NCI-H1417 treated with DMSO at 0.1 percent for 48 hours (cell line): ENCODE measurements at places on chromosomes 6 and 20.

DNA sequence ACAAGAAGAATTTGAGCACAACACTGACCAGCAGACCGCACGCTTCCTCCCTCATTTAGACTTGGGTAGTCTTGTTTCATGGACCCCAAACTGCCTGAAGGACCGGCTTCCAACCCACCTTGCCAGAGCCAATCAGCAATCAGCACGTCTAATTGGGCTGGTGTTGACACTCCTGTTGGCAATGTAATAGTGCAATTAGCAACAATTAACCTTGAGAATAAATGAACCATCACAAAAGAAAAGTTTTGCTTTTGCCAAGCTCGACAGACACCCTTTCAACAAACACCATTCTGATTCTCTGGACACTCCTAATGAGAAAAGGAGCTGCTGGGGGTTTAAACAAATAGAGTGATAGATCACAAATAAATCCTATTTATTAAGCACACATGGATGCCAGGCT, 61.0 kb downstream of the EDN3 start:
- DNase-seq = peak; percentile 11

- no peak for DNase-seq
Observed at GRCh38 chr6:159052720-159053119, 7.9 kb upstream of the TAGAP start.

GRCh38 chr6:84770521-84770920, 6.1 kb upstream of the TBX18 start:
- DNase-seq = no peak

DNA sequence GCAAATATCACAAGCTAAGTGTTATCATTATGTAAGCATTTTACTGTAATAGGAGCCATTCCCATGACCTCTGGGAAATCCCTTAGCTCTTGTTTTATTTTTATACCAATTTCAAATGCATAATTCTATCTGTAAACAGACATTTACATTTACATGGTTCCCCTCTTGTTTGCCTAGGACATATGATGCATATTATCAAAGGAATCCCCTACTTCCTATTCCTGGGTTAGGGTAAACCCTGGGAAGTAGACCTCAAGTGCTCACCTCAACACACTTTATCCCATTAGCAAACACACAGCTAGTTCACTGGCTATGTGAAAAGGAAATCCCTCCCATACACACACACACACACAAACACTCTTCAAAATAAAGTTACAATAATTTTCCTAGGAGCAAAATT, 27.1 kb downstream of the PDE10A start:
- no peak for DNase-seq

DNA sequence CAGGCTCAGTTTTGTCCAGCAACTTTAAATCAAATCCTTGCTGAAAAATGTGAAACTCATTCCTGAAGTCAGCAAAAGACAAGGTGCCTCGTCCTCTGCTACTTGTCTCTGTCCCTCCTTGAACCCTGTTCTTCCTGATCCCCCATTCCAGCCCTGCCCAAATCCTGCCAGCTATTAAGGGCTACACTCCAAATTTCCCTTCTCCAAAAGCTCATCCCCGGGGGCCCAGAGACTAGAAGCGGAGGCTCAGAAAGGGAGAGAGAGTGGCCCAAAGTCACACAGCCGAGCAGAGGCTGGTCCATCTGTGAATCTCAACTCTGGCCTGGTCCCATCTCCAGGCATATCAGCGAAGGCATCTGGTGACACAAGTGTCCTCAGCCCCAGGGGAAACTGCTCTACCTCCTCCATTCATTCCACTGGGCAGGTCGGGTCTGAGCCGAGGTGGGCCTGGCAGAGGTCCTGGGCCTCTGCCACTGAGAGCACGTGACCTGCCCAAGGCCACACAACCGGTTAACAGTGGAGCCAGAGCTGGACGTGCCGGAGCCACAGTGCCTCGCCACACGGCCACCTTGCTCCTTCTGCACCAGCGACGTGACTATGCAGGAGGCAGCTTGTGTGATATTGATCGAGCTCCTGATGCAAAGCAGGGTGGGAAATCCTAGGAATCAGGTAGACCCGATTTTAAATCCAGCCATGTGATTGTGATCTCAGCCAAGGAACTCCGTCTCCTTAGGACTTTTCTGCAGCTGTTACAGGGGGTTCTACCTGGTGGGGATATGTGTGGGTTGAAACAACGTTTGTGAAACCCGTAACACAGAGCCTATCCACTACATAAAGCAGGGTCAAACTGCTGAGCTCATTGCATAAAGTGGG, 28.6 kb downstream of the NOL4L start:
- DNase-seq = no peak

DNA sequence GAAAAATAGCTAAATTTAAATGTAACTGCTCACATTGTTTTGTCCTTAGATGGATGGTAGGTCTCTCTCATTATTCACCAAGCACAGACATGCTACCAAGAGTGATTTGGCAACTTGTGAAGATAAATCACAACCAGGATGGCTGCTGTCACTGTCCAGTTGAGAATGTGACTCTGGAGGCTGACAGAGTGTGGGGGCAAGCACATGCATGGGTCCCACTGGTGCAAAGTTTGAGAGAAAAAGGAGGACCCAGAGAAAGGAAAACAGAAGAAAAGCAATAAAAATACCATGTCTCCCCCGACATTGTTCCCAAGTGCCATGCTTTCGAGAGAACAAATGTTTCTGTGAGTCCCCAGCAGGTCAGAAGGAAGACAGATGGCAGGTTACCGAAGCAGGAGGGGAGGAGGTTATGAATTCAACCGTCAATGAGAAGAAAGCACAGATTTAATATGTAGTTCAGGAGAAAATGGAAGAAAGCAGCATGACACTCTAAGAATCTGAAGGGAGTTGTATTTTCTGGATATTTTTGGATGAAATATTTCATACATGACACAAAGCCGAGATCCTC, 73.0 kb upstream of the TSHZ2 start:
- no peak for DNase-seq
